CD4-positive, alpha-beta T cell treated with Interleukin-15 for 4 hours (primary cell): ENCODE measurements at places on chromosomes 1 and 21.

GRCh38 chr1:41915786-41916571, 2.7 kb downstream of the HIVEP3 start:
- DNase-seq: peak; percentile 69

GRCh38 chr1:41444246-41444645, 40.2 kb downstream of the EDN2 start:
- DNase-seq: no peak

GRCh38 chr1:107687849-107688753, 276.9 kb downstream of the VAV3 start:
- DNase-seq: no peak

DNA sequence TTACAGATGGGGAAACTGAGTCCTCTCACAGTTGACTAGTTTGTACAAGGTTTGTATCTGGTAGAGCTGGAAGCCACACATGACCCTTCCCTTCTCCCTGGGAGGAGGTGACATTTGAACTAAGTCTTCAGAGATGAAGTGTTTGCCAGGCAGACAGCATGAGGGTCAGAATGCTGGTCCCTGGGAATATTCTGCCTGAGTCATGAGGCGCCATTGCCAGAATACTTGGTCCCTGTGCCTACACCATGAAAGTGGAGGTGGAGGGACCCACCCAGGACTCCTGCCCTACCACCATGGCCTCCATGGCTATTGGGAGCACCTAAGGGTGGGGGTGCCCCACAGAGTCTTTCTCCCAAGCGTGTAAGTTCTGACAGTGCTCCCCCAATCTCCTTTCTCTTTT, 7.0 kb downstream of the RPS6KA1 start:
- no peak for DNase-seq

GRCh38 chr1:175015243-175015642, 8.0 kb downstream of the MRPS14 start:
- no peak for DNase-seq
